GF-D8 (cell line): ENCODE measurements at places on chromosomes 3 and 15.

- DNase-seq, result no peak
Measured at GRCh38 chr3:100968932-100969906, 24.0 kb downstream of the ABI3BP start.

- no peak for DNase-seq
Measured at GRCh38 chr15:95086531-95087252, 855.3 kb downstream of the MCTP2 start.

- DNase-seq, result no peak
Measured at GRCh38 chr3:23752126-23752525, 53.6 kb upstream of the UBE2E1 start.

DNA sequence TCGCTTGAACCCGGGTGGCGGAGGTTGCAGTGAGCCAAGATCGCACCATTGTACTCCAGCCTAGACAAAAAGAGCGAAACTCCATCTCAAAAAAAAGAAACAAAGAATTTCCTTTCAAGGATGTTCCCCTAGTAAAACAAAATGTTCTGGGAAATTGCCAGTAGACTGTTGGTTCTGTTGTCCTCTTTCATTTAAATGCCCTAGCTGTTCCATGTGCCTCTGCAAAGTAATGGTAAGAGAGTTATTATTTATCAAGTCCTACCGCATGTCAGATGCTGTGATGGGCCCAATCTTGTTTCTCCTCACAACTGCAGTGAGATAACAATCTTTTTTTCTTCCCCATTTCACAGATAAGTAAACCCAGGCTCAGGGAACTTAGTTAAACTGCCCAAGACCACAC is 254.3 kb upstream of the TPM1 start:
- no peak for DNase-seq

GRCh38 chr15:77714023-77714422 is 81.3 kb upstream of the LINGO1 start:
- DNase-seq, result no peak

- no peak for DNase-seq
Measured at GRCh38 chr3:134797057-134797740, 2.1 kb downstream of the EPHB1 start.

DNA sequence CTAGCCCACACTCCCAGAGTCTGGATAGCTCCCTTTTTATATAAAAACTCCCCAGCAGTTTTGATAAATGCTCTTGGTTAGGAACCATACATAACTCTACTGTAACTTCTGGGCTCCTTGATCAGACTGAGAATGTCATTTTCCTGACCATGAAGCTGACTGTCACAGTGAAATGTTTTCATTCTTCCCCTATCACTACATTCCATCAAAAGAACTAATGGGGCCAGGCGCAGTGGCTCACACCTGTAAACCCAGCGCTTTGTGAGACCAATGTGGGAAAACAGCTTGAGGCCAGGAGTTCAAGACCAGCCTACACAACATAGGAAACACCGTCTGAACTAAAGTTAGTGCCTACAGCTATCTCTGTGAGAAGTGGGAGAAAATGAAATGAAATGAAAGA is 72.8 kb upstream of the MYO5C start:
- no peak for DNase-seq

DNA sequence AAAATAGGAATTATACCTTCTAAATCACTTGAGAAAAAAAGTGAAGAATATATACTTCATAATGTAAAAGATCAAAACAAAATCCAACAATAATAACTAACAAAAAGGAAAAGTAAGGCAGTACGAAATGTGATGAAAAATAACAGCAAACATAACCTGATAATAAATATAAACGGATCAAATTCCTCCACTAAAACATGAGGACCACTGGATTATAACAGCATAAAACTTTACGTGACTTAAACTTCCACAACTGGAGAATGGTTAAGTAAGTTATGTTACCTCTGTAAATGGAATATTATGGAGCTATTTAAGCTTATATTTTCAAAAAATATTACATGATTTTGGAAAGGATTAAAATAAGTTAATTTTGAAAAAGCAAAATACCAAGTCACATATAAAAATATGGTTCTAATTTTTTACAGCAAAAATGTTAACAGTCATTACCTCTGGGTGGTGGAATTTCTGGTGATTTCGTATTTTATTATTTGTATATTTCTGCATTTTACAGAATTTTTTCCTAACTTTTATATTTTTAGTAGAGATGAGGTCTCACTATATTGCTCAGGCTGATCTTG is 7.0 kb downstream of the SLC6A20 start:
- DNase-seq, result no peak

DNA sequence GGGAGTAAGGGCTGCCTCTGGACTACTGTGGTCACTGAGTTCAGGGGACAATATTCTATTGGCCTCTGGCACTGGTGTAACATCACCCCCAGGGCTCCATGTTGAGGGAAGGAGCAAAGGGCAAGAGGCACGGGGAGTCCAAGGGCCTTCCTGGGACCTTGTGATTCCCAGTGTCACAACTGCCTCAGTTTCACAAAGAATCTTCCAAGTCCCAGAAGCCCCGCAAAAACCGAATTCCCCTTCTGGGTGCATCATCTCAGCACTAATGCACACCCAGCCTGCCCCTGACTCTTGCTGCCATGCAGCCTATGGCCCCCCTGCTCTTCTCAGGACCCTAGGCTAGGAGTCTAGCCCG is 5.5 kb downstream of the AMOTL2 start:
- no peak for DNase-seq

DNA sequence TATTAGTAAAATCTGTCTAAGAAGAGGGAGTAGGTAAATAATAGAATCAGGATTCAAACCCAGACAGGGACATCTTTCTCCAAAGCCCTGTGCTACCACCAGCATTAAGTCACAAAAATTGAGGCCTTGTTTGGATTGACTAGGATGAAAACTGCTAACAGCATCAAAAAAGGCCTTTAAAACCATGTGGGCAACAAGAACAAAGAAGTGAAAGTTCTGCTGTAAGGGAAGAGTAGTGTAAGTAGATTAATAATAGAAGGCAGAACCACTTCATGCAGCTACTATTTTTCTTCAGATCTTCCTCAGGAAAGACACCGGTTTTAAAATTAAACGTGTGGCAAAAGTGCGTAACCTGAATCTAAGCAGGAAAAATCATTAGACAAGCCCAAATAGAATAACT is 15.3 kb upstream of the KBTBD12 start:
- DNase-seq, result no peak

GRCh38 chr3:43243590-43244587 is 42.5 kb upstream of the SNRK start:
- no peak for DNase-seq

DNA sequence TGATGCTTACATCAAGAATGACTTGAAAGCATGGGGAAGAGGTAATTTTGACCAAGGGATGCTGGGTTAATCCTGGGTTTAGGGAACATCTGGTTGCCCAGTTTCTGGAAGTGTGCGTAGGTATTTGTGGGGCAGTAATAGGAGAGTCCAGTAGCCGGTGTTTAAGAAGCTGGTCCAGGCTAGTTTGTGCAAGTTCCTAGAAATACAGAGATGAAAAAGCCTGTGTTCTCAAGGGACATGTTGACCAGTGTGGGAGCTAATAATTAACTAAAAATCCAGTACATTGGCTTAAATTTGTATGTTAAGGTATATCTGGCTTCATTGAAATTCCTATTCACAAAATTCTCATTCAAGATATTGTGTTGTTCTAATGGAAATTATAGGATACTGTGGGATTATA is 51.2 kb downstream of the UBE2E2 start:
- no peak for DNase-seq

DNA sequence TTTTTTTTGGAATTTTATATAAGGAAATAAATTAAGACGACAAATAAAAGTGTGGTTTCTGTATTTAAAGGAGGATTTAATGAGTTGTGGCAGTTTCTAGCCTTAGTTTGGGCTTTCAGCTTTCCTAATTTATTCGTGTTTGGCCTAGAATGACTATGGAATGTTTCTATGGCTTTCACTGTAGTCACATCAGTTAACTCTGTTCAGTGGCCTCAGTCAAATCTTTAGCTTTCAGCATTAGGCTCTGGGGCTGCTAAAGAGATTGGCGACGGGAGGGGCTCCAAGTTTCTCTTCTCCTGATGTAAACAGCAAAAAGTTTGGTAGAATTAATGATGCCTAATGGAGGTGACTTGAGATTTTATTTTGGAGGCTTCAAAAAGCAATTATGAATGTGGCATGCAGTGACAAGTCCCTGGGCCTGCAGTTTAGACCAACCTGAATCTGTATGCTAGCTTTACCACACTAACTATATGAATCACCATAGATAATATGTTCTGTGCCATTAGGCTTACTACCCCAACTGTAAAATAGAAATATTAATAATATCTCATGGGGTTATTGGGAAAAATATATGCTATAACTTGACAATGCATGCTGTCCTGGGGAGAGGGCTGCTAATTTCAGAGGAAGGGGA is 47.1 kb upstream of the ADGRG7 start:
- DNase-seq, result no peak
